Putamen (tissue), 1 donor: ENCODE measurements at places on chromosomes 4 and X.

- no peak for DNase-seq
These were observed 5.9 kb downstream of the RIPPLY1 start for GRCh38 chrX:106897259-106897658.

GRCh38 chr4:41505161-41505661 is 32.7 kb upstream of the LIMCH1 start:
- DNase-seq, result peak; percentile 84

- no peak for DNase-seq
These were observed 61.3 kb upstream of the GPRIN3 start for GRCh38 chr4:89368861-89369260.

DNA sequence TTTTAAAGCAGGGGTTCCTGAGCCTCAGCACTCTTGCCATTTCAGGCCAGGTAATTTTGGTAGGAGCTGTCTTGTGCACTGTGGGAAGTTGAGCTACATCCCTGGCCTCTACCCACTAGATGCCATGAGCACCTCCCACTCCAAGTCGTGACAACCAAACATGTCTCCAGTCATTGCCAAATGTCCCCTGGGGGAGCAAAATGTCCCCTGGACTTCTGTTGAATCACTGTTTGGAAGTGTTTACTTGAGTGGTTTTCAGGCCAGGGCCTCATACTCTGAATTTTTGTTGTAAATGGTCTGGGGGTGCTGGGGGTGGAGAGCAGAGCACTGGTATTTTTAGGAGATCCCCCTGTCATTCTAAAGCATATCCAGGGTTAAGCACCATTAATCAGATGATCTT is 3.2 kb downstream of the PDK3 start:
- no peak for DNase-seq

DNA sequence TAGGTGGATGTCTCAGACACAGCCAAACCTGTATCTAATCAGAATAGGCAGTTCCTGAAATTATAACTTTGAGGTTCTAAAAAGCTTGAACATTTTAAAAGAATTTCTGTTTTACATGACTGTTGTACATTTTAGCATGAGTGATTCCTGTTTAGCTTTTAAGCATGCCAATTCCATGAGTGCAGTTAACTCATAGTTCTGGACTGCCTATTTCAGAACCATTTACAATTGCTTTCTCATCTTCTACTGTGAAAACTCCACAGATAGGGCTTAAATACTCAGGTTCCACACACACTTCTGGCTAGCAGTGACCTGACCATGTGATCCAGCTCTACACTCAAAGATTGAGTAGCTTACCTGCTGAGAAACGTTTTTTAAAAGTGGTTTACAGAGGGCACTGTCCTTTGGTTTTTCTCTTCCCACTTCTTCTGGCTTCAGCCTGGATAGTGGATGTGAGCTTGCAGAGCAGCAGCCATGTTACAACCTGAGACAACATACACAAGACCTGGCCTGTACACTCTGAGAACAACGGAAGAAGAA is 280.8 kb downstream of the ANKRD50 start:
- DNase-seq, result no peak

DNA sequence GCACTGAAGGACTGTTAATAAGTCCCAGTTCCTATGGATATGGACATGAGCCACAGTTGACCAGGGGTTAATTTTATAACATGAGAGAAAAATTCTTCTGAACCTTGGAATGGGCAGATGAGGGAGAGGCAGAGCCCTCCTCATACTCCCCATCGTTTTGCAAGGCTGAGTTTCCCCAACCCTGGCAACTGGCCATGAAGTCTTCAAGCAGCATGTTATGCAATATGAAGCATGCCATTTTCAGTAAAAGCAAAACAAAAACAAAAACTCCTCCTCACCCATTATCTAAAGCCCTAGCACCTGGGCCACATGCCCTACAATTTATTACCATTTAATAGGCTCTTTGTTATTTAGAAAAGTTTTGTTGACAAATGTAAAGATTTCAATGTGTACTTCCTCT is 64.5 kb downstream of the GPC4 start:
- no peak for DNase-seq

DNA sequence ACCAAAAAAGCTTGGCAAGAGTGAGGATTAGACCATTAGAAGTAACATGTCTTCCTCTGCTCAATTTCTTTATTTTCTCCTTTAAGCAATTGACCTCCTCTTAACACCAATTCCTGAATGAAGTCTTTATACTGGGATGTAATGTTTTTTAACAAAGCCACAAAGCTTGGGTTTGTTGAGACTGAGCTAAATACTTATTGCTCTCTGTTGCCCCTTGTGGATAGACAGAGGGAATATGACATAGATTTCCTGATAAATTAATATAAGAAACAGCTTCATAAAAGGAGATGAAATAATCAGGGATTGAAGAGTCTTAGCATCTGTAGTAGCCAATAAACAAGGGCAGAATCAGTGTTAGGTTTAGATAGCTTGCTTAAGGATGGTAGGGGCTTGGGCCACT is 57.6 kb downstream of the CCDC160 start:
- DNase-seq, result no peak

- DNase-seq, result no peak
These were observed 10.9 kb upstream of the PGM2 start for GRCh38 chr4:37815591-37815990.

GRCh38 chr4:20248155-20248558 is 3.5 kb upstream of the SLIT2 start:
- DNase-seq, result peak; percentile 43

DNA sequence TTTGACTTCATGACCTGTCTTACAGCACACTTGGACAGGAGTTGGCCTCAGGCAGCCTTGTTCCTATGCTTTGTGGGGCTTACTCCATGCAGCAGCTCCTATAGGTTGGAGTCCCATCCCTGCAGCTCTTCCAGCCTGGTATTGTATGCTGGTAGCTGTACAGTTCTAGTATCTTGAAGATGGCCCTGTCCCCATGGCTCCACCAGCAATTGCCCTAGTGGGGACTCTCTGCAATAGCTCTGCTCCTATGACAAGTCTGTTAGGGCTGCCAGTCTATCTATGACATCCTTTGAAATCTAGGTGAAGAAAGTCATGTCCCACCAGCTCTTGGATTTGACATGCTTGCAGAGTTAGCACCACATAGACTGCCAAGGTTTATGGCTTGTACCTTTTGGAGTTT is 252.6 kb downstream of the ANTXR2 start:
- no peak for DNase-seq

- peak; percentile 29 for DNase-seq
These were observed 88.0 kb upstream of the TLR2 start for GRCh38 chr4:153595894-153596601.

DNA sequence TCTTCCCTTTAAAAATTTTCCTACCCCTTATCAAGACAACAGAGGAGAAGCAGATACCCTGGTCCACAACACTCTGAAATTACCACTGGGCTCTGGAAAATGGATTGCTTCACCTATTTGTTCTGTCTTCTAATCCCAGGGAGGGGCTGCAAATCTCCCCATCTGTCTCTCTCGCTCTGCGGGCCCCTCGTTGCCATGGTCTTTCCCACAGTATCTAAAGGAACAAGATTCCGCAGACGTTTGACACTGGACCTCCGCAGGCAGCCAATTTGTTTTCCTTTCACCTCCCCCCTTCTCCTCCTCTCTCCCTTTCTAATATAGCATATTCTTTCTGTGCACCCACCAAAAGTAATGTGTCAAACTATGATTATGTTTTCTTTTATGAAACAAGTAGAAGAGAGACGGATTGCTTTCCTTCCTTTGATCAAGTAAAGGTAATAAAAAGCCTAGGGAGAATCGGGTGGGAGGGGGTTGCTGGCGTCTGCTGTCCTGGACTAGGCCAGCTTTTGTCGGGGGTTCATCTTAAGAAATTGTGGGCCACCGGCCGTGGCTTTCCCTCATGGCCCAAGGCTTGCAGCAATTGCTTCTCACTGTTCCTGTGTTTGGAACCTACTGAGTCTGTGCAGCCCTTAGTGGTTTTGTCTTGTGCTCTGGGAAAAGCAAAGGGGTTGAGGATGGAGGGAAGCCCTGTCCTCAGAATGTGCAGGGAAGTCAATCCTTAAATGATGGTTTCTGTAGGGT is 81.0 kb downstream of the MGST2 start:
- no peak for DNase-seq
